ENCODE measurements at places on chromosomes 2 and 18.

DNA sequence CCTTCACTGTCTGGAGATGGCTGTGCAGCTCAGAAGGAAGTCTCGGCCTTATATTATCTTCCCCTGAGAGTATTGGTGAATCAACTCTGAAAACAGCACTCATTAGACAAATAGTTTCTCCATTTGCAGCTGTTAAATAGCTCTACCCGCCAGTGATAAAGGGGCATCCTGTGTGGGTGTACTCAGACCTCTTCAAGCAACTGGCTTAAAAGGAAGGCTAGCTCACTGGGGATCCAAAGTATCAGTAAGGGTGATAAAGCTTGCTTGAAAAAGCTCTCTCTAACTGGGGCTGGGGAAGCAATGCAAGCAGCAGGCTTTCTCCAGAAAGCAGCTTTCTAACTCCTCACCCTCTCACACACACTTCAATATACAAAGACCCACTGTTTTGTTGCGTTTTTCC is 64.9 kb upstream of the PSMD14 start:
- DNase-seq: no peak

DNA sequence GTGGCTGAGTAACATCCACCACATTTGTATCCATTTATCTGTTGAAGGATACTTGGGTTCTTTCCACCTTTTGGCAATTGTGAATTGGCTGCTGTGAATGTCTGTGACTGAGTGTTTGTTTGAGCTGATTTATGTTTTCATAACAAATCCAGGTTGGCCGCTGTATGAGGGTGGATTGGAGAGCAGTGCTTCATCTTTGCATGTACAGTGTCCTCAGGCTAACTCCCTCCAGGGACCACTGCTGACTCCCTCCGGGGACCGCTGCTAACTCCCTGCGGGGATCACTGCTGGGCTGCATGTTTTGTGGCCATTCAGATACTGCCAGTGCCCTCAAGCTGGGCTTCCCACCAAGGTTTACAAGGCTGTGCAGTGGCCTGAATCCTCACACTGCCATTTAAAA is 10.2 kb downstream of the BOK start:
- DNase-seq: no peak

- peak; percentile 5 for DNase-seq
Measured at GRCh38 chr2:174247474-174248186, 702 bp downstream of the OLA1 start.

- DNase-seq: no peak
Measured at GRCh38 chr2:101860157-101860556, 131.6 kb upstream of the IL1R2 start.

DNA sequence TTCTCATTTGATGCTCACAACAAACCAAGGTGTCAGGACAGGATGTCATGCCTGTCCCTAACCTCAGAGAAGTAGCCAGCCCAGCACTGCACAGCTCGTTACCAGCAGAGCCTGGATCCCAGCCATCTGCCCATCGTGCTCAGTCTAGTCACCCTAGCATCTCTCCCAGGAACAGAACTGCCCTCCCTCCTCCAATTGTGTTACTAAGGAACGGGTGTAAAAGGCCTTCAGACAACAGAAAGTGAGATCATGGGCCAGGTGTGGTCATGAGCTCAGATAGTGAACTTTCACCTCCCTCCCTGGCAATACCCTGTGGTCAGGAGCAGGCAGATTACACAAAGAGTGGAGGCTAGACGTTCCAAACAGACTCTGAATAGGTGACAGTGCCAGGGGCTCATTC is 111.8 kb upstream of the PPP1CB start:
- no peak for DNase-seq

DNA sequence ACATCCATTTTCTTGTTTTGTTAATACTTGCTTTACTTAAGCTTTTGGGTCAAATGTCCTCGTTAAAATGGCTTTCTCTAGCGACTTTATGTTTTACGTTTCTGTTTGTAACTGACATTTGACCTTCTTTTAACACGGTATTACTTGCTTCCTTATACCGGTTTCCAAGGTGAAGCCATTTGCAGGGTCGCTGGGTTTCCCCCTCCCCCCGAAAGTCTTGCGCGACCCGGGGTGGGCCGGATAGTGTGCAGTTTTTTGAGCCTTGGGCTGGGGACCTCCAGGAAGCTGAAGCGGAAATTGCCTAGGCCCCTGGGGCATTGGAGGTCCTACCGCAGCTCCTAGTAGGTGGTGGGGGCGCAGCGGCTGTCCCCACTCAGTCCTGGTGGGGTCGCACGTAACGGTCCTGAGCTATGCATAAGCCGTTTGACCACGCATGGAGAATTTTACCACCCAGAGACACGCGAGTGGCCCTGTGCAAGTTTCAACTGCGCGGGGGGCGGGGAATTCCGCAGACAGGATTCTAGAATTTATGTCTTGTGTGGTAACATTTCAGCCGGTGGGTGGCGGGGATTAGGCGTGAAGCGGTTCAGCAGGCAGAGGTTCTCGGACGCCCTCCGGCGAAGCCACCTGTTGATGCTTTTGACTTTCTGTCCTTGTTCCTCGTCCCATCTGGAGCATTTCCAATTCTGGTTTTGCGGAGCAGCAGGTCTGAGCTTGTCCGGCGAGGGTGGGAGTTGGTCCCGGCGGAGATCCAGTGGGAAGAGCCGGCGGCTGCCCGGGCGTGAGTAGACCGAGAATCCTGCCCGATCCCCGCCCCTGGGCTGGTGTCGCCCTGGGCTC is 2.4 kb downstream of the CFLAR start:
- DNase-seq: peak; percentile 89

DNA sequence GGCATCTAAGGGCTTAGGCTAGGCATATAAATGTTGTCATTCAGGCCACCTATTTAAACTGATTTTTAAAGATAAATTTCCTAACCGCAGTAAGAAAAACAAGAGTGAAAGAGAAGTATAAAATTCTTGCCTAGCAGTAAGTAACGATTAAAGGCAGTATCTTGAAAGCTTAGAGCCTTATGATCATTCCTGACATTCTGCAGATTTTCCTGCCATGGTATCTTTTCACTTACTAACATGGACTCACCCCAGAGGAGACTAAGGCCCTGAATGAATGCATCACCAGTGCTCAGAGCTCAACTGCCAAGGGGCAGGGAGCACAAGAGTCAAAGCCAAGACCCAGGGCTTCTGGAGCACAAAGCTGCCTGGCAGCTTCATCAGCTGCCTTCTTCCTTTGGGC is 133.1 kb downstream of the GCA start:
- no peak for DNase-seq

- DNase-seq: no peak
Measured at GRCh38 chr2:170665743-170666142, 49.4 kb upstream of the SP5 start.

DNA sequence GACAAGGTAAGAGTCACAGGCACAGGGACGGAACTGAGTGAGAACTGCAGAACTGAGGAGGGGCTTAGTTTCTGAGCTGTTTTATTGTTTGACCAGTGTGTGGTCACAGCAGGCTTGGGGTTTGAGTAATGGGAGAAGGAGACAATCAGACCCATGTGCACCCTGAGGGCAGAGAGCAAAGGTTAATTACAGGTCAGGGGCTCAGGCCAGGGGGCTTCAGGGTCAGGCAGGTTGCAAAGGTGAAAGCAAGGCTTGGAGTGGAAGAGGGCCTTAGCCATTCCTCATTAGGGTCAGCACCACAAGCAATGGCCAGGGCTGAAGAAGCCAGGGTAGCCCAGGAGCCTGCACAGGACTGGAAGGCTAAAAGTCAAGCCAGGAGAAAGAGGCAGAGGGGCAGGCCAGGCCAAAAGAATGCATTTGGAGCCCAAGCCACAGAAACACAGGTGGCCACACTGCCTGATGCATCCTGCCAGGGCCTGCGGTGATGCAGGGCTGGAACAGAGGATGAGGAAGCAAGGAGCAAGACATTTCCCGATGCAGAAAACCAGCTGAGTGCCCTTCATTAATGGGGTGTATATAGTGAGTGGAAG is 209.8 kb upstream of the GYPC start:
- DNase-seq: no peak

DNA sequence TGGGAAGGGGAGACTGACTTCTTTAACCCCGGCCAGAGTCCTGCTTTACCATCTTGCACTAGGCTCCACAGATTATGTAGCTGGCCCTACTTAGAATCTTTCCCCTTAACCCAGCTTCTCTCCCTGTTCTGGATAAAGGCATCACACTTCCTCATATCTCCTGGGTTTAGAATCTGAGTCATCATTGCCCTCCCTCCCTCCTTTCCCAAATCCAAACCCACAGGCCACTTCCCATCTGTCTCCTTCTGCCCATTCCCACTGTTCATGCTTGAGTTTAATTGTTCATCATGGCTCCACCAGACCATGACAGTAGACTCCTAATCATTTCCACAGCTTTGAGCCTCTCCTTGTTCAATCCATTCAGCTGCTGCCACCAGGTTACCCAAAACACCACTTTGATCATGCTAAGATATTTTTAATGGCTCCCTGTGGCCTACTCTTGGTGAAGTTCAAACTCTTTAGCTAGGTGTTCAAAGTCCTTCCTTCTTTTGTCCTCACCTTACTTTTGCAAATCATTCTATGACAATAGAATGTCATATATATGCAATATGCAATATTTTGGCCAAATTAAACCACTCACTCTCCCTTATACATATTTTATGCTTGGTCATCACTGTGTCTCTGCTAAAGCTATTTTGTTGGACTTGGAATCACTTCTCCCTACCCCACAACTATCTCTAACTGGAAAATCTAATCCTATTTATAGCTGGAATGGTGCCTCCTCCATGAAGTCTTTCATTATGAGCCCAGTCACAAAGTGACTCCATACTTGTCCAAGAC is 5.5 kb downstream of the PDE11A start:
- no peak for DNase-seq

GRCh38 chr2:31033032-31033431 is 105.2 kb downstream of the GALNT14 start:
- DNase-seq: no peak

- DNase-seq: no peak
Measured at GRCh38 chr2:23548143-23548769, 163.3 kb downstream of the KLHL29 start.

- DNase-seq: no peak
Measured at GRCh38 chr2:208266936-208267335, 881 bp downstream of the PIKFYVE start.

DNA sequence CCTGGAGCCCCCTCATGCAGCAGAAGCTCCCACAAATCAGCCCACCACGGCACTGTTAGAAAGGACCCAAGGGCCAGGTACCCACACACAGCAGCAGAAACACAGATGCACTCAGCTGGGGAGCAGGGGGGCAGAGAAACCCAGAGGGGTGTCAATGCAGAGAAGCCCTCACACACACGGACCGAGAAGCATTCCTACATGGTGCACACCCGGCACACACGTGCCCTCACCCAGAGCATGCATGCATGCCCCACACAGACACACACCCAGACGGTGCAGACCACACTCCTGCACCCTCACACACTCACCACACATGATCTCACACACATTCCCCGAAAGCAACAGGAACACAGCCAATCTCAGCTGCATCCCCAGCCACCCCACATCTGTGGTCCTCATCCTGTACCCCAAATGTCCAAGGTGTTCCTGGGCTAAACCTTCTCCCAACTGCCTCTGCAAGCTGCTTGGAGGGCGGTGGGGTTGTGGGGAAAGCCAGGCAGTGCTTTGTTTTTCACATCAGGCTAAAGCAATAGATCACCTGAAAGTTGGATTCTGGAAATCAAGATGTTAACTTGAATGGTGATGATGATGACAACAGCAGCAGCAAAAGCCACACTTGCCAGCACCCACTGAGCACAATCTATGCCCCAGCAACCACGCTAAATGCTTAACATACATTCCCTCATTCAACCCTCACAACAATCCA is 102.3 kb downstream of the ZFP36L2 start:
- DNase-seq: no peak

DNA sequence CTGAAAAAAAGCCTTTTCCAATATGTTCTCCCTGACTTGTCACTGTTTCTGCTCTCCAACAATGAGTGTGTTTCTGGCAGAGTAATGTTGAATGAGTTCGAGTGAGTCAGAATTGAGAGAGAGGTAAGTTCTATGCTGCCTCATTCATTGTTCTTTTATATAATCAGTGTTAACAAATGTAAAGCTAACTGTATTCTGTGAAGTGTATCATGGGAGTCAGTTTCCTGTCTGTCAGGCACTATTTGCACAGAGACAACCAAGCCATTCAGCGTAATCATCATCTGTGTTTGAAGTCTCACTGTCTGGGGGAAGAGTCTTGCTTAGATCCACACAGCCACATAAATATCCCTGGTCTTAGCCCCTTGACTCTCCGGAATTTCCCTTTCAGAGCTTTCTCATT is 22.0 kb upstream of the UPP2 start:
- DNase-seq: no peak

- DNase-seq: no peak
Measured at GRCh38 chr2:184692141-184692734, 93.9 kb downstream of the ZNF804A start.

GRCh38 chr2:215401896-215402379 is 33.9 kb downstream of the FN1 start:
- DNase-seq: peak; percentile 71

- DNase-seq: no peak
Measured at GRCh38 chr2:221851531-221852045, 279.5 kb upstream of the EPHA4 start.

GRCh38 chr2:42142547-42143184 is 26.5 kb upstream of the EML4 start:
- peak; percentile 40 for DNase-seq

DNA sequence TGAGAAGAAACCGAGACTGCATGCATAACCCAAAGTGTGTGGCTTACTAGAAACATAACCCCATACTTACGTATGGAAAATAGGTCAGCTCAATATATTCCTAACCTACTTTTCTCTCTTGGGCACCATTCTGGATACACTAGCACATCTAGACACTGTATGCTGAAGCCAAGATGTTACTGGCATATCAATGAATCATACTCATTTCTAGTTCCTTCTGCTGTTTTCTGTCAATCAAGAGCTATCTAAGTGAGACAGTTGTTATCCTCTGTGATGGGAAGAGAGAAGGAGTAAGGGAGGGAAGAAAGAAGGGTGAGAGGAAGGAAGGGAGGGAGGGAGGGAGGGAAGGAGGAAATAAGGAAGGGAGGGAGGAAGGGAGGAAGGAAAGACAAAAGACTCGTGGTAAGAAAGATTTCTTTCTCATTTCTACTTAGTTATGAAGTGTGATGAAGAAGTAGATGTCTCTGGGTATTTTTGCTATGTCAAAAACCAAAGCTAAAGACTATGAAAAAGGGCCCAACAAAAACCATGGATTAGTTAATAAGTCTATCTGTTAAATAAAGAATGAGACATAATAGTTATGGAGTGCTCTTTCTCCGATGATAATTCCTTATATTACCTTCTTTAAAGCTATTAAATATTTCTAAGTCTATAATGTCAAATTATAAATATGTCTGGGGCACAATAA is 248.4 kb downstream of the ZNF521 start:
- DNase-seq: no peak

DNA sequence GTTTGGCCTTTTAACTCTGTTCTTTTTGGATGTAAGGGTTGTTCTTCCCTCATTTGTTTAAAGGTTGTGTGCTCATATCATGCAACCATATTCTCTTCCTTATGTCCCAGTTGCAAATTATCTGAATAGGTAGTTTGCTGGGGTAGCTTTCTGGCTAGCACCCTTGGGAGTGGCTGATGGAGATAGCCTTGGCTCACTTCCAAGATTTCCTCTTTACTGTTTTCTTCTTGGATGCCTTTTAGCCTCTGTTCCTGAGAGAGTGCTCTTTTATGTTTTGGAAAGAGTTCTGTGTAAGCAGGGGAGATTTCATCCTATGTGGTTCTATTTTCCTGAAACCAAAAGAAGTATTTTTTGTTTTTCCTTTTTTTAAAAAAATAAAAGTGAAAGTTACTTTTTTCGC is 25.4 kb downstream of the USP14 start:
- DNase-seq: peak; percentile 6

GRCh38 chr18:75158465-75159237 is 50.3 kb downstream of the PTGR3 start:
- no peak for DNase-seq

All from brain microvascular endothelial cell (primary cell).